ENCODE measurements at places on chromosomes 5 and 9. TPM values are rescaled to one million over a fixed set of nuclear protein-coding genes. Genes with fewer than 3 reads are reported as not detected.
A peak's percentile ranks its signal among the peaks of the same experiment; 100 is the strongest.

The C9orf153 gene
- 2.7 TPM for total RNA-seq

The TRPM6 gene
- total RNA-seq: 2.3 TPM

The LTC4S gene
- 25.3 TPM for total RNA-seq

DNA sequence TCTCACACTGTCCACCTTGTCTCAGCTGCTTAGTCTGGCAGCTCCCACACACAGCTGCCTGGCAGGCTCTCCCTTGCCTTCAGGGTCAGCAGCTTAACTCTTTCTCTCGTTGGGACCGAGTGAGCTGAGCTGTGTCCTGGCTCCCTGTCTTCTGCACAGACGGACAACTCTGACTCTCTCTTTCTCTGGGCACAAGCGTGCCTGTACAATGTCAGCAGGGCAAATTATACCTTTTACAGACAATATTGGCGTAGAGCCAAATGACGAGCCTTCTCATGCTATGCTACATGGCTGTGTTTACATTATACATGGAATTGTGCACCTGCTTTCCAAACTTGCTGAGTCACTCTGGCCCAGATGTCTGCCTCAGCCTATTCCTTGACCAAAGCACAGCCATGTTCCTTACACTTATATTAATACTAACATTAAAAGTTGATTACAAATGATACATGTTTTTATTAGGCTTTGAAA lies 188.6 kb downstream of the CYLC2 start:
- H3K36me3 ChIP-seq: no peaks in the 10 kb centered on the region
- DNase-seq: peak; percentile 1

DNA sequence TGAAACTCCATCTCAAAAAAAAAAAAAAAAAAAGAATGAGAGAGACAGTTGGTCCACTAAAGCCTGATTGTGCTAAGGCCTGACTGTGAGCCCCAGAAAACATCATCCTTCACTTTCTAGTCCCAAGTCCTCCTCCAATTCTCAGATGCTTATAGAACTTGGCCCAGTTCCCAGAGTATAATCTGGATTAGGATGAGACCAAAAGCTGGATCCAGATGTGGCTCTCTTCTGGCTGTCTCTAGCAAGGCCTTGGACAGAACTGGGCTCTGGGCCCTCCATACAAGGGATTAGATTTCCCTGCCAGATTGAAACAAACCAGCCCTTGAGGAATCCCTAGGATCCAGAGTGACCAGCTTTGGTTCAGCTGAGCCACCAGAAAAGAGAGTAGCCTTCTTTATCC lies 98.4 kb upstream of the ZNF366 start:
- peaks cover 14% of the 10 kb centered on the region for H3K4me1 ChIP-seq
- no peaks in the 10 kb centered on the region for H3K36me3 ChIP-seq
- no peak overlapping the region for H3K4me3 ChIP-seq
- DNase-seq: no peak
- no peak overlapping the region for H3K27ac ChIP-seq

DNA sequence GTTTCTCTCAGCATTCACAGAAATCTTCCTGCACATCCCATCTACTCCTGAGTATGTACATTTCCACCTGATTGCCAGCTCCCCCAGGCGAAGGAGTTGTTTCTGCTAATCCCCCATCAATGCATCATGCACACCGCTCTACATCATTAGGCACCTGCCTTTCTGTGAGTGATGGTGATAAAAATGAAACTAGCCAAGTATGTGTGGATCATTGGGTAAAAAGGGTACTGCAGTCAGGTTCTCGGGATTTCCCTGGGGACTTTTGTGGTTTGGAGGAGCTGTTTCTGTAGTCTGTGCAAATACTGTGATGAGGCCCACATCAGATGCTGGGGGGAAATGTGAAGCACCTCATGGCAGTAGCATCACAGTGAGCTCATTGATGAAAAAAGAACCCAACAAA lies 30.4 kb downstream of the CAMK4 start:
- no peaks in the 10 kb centered on the region for H3K27me3 ChIP-seq
- H3K36me3 ChIP-seq: no peaks in the 10 kb centered on the region
- peaks cover 6% of the 10 kb centered on the region for H3K4me1 ChIP-seq
- no peak for DNase-seq
- no peak overlapping the region for H3K27ac ChIP-seq

DNA sequence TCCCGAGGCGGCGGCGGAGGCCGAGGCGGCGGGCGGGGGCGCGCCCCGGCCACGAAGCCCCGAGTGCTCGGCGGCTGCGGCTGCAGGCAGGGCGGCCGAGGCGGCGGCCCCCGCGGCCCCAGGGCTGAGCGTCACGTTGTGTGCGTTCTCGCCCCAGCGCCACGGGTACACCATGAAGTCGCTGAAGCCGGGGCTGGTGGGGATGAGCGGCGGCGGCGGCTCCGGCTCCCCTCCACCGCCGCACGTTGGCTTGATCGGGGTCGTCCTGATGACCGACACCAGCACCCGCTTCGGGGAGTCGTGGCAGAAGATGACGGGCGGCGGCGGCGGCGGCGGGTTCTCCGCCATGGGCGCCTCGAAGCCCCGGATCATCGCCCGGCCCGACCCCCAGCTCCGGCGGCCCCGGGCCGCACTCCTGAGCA lies 498 bp downstream of the ZNF367 start:
- no peaks in the 10 kb centered on the region for H3K36me3 ChIP-seq
- H3K4me1 ChIP-seq: peaks cover 6% of the 10 kb centered on the region
- peak overlapping the region; percentile 91 for H3K27ac ChIP-seq
- no peaks in the 10 kb centered on the region for H3K27me3 ChIP-seq
- no peak for DNase-seq

- no peak for DNase-seq
- H3K4me3 ChIP-seq: no peak overlapping the region
- no peak overlapping the region for H3K27ac ChIP-seq
- H3K36me3 ChIP-seq: no peaks in the 10 kb centered on the region
These were observed 270.5 kb downstream of the NFIB start for GRCh38 chr9:14043483-14043882.

- DNase-seq: no peak
- H3K4me1 ChIP-seq: no peaks in the 10 kb centered on the region
- no peak overlapping the region for H3K4me3 ChIP-seq
- H3K27me3 ChIP-seq: no peaks in the 10 kb centered on the region
- H3K27ac ChIP-seq: no peak overlapping the region
- H3K36me3 ChIP-seq: peaks cover 8% of the 10 kb centered on the region
These were observed 98.9 kb downstream of the CSNK1G3 start for GRCh38 chr5:123610665-123611405.

- no peak overlapping the region for H3K27ac ChIP-seq
- no peaks in the 10 kb centered on the region for H3K36me3 ChIP-seq
- no peak for DNase-seq
- H3K27me3 ChIP-seq: peaks cover 4% of the 10 kb centered on the region
- H3K4me1 ChIP-seq: no peaks in the 10 kb centered on the region
These were observed 57.3 kb upstream of the CPLX2 start for GRCh38 chr5:175813943-175814630.

DNA sequence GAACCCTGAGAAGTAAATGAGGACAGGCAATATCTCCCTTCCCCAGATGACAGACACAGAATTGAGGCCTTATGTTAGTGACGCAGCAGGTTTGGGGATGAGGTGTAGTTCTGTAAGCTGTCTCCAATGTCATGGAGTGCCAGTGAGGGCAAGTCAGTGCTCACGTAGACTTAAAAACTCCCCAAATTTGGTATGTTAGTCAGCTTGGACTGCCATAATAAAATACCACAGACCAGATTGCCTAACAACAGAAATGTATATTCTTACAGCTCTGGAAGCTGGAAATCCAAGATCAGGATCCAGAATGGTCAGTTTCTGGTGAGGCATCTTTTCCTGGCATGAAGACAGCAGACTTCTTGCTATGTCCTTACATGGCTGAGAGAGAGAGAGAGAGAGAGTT lies 14.9 kb downstream of the FOXI1 start:
- H3K4me1 ChIP-seq: no peaks in the 10 kb centered on the region
- H3K36me3 ChIP-seq: no peaks in the 10 kb centered on the region
- no peak overlapping the region for H3K27ac ChIP-seq
- no peak for DNase-seq
- H3K27me3 ChIP-seq: no peaks in the 10 kb centered on the region
- H3K4me3 ChIP-seq: no peak overlapping the region

DNA sequence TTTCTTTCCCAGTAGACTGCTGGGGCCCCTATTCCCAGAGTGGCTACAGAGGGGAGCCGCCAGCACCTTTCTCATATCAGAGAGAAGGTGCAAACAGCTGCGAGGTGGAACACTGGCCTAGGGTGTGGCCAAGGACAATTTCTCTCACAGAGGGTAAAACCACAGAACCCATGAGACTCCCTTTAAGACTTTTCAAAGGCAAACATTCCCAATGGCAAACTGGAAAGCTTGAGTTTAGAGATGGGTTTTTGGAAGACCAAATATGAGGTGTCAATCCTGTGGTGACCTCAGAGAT lies 335.1 kb upstream of the PIK3R1 start:
- no peak overlapping the region for H3K4me3 ChIP-seq
- no peaks in the 10 kb centered on the region for H3K4me1 ChIP-seq
- no peak overlapping the region for H3K27ac ChIP-seq
- H3K27me3 ChIP-seq: no peaks in the 10 kb centered on the region
- no peaks in the 10 kb centered on the region for H3K36me3 ChIP-seq

All from lung (tissue), 17 donors.